ENCODE measurements at places on chromosomes 7 and 10.
A peak's percentile ranks its signal among the peaks of the same experiment; 100 is the strongest.

- no peak for DNase-seq
Observed at GRCh38 chr10:20855398-20856038, 41.6 kb downstream of the NEBL start.

DNA sequence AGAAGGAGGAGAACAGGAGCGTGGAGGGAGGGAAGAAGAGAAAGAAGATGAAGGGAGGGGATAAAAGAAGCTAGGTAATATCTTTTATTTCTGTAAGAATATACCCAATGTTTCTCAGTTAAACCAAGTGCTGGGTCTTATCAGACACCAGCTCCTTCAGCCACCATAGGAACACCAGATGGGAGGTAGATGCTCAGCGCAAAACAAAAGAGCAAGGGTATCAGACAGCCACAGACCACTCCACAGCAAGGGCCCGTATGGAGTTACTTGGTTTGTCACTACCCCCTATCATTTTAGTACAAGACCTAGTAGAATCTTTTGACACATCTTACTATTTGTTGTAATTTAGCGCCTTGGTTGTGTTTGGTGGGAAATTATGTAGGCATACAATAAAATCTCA lies 65.9 kb upstream of the FAM133B start:
- DNase-seq = no peak

- DNase-seq = no peak
Observed at GRCh38 chr7:71444130-71444529, 312.2 kb downstream of the GALNT17 start.

DNA sequence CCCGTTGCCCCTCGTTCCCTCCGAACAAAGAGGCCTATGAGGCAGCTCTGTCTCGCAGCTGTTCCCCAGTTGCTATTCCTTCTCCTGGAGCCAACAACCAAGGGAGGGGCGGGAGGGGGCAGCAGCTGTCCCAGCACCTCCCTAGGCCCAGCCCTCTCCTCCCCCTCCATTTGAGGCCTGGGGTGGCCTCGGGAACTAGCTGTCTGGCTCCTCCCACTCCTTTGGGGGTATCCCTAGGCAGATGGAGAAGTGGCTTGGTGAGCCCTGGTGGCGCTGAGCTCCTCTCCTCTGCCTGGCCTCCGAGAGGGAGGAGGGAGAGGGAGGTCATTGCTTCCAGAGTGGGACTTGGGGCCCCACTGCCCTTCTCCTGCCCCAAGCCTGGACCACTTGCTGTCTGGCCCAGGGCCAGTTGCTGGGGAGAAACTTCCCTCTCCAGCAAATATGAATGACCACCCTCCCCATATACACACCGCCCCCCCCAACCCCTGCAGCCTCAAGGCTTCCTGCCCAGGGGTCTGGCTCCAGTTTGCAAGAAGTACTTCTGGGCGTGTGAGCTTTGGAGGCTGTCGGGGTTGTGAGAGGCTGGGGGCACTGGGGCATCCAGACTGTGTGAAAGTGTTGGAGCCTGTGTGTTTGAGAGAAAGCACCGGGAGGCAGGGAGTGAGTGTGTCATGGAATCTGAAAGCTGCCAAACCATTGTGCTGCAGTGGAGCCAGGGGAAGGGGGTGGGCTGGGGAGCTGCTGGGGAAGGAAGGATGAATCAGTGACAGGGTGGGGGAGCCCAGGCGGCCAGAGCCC lies 3.1 kb downstream of the FLNC start:
- DNase-seq = no peak

- no peak for DNase-seq
Observed at GRCh38 chr10:119166118-119166500, 595 bp upstream of the SFXN4 start.

DNA sequence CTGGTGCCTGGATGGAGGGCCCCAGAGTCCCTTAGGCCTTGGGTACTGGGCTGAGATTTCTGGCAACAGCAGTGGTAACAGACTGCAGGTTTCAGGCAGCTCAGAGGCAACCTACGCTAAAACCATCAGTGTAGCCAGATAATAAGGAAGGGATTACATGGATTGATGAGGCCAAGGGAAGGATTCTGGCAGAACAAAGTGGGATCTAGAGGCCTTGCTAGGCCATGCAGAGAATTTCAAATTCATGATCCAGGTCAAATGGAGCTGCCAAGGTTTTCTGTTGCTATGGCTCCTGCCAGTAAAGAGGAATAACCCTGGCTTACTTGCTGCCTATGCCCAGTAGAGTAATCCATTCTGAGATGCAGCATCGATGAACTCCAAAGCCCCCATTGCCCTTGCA lies 445.7 kb downstream of the ADRA2A start:
- no peak for DNase-seq

GRCh38 chr7:19161671-19162070 lies 16.4 kb upstream of the FERD3L start:
- DNase-seq = no peak

DNA sequence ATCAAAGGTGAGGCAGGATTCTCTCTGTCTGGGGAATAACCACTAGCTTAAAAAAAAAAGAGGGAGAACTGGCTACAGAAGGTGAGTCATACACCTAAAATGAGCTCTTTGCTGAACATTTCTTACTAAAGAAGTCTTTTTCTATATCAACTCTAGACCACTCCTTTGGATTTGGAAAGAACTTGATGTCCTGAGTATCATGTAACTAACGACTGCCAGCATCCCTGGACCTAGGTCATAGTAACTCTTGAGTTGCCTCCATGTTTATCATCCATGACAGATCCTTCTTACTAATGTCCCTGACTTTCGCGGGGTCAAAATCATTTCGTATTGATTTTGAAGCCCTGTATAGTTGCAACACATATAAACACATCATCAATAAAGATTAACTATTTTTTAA lies 89.1 kb downstream of the CNOT4 start:
- no peak for DNase-seq

DNA sequence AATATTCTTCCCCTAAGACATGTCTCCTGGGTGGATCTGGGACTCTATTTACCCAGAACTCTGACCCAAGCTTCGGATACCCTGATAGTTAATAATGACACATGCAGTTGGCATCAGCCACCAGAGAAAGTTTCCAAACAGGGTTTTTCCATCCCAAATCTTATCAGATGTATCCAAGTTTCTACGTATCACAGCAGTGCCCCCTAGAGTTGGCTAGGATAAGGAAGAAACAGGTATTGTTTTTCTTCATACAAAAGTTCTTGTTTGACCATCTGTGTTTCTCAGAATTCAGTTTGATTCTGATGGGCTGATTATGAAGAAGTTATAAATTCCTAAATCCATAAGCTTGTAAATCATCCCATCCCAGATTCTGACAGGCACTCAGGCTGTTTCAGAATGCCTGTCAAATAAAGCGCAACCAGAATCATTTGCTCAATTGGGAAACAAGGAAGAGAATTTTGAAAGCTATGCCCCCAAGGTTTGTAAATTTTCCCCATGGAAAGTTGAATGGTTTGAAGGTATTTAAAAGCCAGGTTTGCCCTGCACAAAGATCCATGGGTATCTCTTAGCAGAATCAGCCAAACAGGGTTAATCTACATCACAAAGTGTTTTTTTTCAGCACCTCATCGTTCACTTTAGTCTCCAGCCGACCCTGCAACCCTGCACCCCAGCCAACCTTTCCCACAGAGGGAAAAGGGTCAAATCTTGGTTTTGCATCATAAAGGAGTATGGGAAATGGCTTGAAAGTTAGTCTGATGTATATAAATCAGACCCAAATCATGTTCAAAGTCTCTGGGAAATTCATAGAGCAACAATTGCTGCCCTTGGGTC lies 47.4 kb downstream of the NRAP start:
- no peak for DNase-seq

DNA sequence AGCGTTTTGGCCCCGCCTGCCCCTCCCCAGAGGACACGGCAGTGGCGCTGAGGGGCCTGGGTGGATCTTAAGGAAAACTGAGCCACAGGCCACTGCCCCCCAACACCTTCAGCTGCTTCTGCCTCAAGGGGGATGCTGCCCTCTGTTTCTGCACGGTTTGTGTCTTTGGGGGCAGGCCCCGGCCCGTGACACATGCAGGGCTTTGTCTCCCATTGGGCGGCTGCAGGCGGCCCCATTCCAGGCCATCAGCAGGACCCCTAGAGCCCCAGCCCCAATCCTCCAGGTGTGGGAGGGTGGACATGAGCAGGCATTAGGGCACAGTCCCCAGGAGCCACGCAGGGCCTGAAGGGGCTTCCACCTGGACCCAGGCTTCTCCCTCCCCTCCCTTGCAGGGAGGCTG lies 25.3 kb upstream of the PPP2R2D start:
- no peak for DNase-seq

DNA sequence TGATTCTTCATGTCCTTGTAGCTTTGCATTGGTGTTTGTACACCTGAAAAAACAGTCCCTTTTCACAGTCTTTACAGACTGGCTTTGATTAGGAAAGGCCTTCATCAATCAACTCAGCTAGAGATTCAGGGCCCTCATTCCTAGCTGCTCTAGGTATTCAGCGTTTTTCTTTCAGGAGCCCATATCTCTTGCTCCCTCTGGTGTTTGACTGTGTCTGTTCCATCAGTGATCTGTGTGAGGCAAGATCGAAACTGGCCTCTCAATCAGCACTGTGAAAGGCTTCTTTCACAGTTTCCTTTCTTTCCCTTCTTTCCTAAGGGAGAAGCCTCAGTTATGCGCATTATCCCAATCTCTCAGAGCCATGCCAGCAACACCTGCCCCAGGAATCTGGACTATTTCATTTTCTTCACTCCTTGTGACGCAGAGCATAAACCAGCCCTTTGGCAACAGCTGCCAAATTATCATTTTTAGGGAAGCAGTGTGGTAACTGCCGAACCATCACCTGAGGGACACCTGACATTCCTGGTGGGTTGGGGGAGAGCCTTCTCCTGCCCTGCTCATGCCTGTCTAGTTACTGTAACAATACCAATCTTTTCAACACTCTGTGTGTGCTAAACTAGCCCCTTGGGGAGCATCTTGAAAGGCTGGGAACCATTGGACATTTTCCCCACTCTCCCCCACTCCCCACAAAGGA lies 75.7 kb upstream of the CCDC71L start:
- DNase-seq = no peak

GRCh38 chr7:134599371-134599770 lies 47.3 kb upstream of the BPGM start:
- no peak for DNase-seq

GRCh38 chr10:129546106-129546505 lies 79.1 kb downstream of the MGMT start:
- DNase-seq = no peak

- DNase-seq = no peak
Observed at GRCh38 chr7:35386816-35387706, 133.2 kb upstream of the TBX20 start.

GRCh38 chr10:80159166-80159873 lies 26.8 kb downstream of the PLAC9 start:
- DNase-seq = no peak

GRCh38 chr7:157495594-157495993 lies 158.8 kb downstream of the DNAJB6 start:
- no peak for DNase-seq

GRCh38 chr10:101595591-101596433 lies 7.7 kb downstream of the DPCD start:
- no peak for DNase-seq

DNA sequence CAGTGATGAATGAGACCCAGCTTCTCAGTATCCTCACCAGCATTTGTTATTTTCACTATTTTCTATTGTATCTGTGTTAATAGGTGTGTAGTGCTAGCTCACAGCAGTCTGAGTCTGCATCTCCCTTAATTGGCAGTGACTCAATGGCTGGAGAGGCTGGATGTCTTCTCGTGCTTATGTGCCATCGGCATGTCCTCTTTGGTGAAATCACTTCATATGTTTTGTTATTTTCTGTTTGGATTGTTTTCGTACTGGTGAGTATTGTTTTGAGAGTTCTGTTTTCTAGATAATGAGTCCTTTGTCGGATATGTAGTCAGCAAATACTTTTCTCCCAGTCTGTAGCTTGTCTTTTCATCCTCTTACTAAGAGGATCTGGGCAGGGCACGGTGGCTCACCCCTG lies 66.1 kb downstream of the AMZ1 start:
- DNase-seq = no peak

- no peak for DNase-seq
Observed at GRCh38 chr7:38177621-38178003, 433 bp upstream of the STARD3NL start.

- DNase-seq = no peak
Observed at GRCh38 chr10:77512219-77512578, 125.4 kb downstream of the KCNMA1 start.

GRCh38 chr7:155763691-155764437 lies 48.4 kb downstream of the SHH start:
- peak; percentile 17 for DNase-seq

- DNase-seq = no peak
Observed at GRCh38 chr7:131524115-131524514, 32.3 kb downstream of the PODXL start.

- DNase-seq = no peak
Observed at GRCh38 chr10:132347211-132347930, 15.4 kb downstream of the LRRC27 start.

DNA sequence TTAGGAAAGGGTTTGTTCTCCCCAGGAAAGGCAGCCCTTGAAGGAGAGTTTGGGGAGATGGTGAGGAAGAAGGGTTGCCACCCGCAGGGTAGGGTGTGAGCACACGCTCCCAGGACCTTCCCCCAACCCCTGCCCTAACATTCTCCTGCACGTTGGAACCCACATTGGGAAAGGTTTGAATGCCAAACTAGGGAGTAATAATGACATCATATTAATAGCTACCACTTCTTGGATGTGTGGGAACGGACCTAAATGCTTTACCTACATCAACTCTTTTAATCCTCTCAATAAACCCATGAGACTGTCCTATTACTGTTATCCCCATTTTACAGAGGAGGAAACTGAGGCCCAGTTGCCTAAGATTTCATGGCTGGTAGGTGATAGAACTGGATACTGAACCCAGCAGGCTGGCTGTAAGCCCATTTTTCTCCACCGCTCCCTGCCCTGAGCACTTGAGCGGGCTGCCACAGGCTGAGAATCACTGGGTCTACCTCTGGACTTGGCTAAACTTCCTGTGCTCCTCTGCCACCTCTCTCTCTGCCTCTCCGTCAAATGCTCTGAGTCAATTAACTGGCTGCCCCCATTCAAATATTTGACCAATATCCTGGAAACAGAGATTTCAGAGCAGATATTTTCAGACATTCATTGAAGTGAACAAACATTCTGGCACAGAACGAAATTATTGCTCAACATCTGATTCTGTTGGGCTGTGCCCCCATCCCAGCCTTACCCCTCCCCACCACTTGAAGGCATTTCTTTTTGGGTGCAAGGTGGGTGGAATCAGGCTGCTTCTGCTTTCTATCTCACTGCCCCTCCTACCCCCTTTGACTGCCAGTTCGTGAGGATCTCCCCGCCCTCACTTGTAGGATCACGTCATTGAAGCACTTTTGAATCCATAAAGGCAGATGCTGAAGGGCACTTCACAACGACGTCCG lies 129.7 kb downstream of the C10orf105 start:
- no peak for DNase-seq

GRCh38 chr7:107666790-107667189 lies 6.2 kb downstream of the SLC26A4 start:
- DNase-seq = no peak

GRCh38 chr10:43648095-43648397 lies 635 bp downstream of the ZNF32 start:
- DNase-seq = no peak

DNA sequence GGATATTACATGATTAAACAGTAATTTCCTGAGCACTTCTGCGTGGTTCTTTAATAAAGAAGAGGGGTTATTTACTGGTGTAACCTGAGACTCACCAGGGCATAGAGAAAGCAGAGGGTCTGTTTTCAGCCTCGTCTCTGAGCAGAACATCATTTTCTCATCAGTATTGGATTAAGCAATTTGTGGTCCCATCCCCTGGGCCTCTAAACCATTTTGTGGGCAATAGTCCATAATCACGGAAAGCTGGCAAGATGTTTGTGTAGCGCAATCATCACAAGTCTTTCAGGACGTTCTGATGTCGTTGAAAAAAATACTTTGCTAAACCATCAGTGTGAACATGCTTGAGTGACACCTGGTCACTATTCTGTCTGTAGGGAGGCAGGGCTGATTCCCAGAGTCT lies 37.1 kb upstream of the SEC61G start:
- DNase-seq = no peak

Measured in activated T-cell treated with anti-CD3 and anti-CD28 coated beads for 1 hour (primary cell).